ENCODE measurements at places on chromosomes 12 and 14.

GRCh38 chr12:2256915-2257314 is 204.1 kb downstream of the CACNA1C start:
- DNase-seq: no peak

GRCh38 chr12:73361864-73362230 is 1089.7 kb downstream of the TRHDE start:
- DNase-seq: no peak

GRCh38 chr12:93380480-93381121 is 2.9 kb downstream of the NUDT4 start:
- no peak for DNase-seq

- peak; percentile 32 for DNase-seq
These were observed 81.2 kb downstream of the PCNX1 start for GRCh38 chr14:70988452-70988851.

- DNase-seq: no peak
These were observed 445.2 kb downstream of the NAV3 start for GRCh38 chr12:78275886-78276285.

DNA sequence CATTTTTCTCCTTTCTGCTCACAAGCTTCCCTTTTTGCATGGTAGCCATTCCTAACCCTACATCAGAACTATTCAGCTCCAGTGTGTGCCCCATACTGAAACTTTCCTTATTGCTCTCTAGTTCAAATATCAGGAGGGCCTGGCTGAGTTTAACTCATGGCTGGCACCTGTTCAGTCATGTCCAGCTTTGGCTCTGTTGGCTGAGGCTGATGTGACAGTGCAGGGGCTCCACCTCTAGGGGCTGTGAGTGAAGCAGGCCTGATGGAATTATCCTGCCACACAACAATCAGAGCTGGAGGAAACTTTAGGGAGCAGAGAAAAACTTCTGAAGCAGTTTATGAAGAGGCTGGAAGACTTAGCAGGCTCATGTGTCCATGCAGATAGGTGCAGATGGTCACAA is 8.5 kb downstream of the COQ6 start:
- DNase-seq: no peak

GRCh38 chr12:114764510-114764909 is 80.5 kb upstream of the TBX3 start:
- DNase-seq: no peak

- DNase-seq: no peak
These were observed 75.4 kb upstream of the ARID2 start for GRCh38 chr12:45654002-45654665.

GRCh38 chr14:51487848-51488247 is 163.9 kb upstream of the FRMD6 start:
- no peak for DNase-seq

DNA sequence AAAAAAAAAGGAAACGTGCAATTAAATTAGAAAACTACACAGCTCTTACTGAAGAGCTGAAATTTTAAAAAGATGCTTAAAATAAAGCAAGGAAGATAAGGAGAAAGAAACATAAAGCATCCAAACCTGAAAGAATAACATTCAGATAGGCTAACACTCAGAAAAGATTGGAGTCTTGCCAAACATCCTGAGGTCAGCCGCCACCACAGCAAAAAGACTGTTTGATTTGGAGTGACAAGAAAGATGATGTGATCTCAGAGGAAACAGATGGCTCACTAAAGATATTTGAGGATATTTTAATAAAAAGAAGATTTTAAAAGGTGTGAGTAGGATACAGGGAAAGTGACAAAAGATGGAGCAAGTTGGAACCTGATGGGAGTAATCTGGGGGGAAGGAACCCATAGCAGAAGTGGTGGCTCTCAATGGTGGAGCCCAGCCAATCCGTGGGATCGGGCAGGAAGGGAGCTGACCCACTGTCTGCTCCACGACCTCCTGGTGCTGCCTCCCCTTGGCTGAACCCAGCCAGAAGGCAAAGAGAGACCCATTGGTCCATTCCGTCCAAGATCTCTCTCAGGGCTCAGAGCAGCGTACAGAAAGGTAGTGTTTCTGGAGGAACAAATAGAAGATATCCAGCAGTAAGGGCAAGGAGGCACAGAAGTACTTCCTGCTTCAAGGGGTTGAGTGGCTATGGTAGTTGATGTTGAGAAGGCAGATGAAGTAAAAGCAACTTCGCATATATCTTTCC is 469.6 kb downstream of the RGS6 start:
- peak; percentile 17 for DNase-seq
